HFFc6 (cell line): ENCODE measurements at places on chromosomes 1 and 21. TPM values are rescaled to one million over a fixed set of nuclear protein-coding genes. Genes with fewer than 3 reads are reported as not detected.

The MTARC2 gene
- total RNA-seq, result 2.9 to 6.0 TPM (median 3.2 TPM) in 3 replicates

DNA sequence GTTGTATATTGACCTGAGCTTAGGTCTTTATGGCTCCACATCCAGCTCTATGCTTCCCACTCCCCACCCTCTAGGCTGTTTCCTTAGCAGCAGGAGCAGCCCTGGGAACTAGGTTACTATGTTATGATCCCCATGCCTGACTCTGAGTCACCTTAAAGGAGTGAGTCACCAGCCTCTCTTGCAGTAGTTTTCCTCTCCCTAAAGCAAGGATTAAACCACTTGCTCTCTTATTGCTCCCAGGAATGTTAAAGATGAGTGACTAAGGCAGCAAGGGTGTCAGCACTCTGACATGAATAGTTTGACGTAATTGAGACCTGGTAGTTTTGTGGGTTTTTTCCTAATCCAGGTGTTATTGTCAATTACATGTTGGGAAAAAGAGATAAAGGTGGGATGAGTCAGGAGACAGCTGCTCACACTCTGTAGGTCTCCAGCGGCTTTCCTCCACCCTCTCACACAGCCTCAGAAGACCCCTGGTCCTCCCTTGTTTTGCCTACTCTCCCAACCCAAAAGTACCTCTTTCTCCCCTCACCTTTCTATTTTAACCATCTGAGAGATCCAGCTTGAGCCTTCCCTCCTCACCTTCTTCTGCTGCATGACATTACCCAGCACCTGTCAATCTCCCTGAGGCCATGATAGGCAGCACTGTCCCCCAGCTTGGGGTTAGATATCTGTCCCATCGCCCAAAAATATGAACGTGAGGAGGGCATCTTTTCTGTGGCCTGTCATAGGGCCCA is 369.1 kb upstream of the VAMP3 start:
- H3K4me3 ChIP-seq, result no peak overlapping the region
- DNase-seq, result peak; percentile 99
- peak overlapping the region; percentile 96 for H3K27ac ChIP-seq
- H3K36me3 ChIP-seq, result peaks cover 21% of the 10 kb centered on the region
- peaks cover 3% of the 10 kb centered on the region; the same call in 1 of the 2 replicates for H3K27me3 ChIP-seq
- peaks cover 18% of the 10 kb centered on the region for H3K4me1 ChIP-seq

GRCh38 chr1:200666309-200666708 is 3.4 kb downstream of the DDX59 start:
- H3K27ac ChIP-seq, result no peak overlapping the region
- no peaks in the 10 kb centered on the region for H3K27me3 ChIP-seq
- peaks cover 31% of the 10 kb centered on the region for H3K4me1 ChIP-seq
- no peak for DNase-seq

- H3K27me3 ChIP-seq, result peaks cover 3% of the 10 kb centered on the region; the same call in 1 of the 2 replicates
- no peak overlapping the region for H3K27ac ChIP-seq
- no peaks in the 10 kb centered on the region for H3K36me3 ChIP-seq
- DNase-seq, result no peak
Measured at GRCh38 chr1:150521196-150521968, 5.8 kb downstream of the FALEC start.

DNA sequence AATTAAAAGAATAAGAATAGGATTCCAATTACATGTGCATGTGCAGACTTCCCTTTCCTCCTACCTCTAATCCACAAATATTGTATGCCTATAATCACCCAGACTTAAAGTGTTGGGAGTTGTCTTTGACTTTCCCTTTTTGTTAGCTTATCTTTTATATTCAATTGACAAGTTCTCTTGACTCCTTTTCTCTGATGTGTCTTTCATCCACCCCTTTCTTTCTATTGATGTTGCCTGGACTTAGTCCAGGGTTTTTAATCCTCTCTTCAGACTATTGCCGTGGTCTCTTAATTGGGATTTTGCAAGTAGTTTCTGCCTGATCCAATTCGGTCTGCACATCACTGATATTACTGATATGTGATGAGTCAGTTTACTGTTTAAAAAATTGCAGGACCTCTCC is 170.9 kb downstream of the LHX8 start:
- H3K4me3 ChIP-seq, result no peak overlapping the region
- H3K27ac ChIP-seq, result no peak overlapping the region
- no peaks in the 10 kb centered on the region for H3K36me3 ChIP-seq
- no peaks in the 10 kb centered on the region for H3K27me3 ChIP-seq

GRCh38 chr1:29671446-29672356 is 435.4 kb downstream of the PTPRU start:
- no peaks in the 10 kb centered on the region for H3K4me1 ChIP-seq
- H3K27ac ChIP-seq, result no peak overlapping the region
- no peaks in the 10 kb centered on the region for H3K36me3 ChIP-seq
- no peak overlapping the region for H3K4me3 ChIP-seq
- DNase-seq, result no peak

DNA sequence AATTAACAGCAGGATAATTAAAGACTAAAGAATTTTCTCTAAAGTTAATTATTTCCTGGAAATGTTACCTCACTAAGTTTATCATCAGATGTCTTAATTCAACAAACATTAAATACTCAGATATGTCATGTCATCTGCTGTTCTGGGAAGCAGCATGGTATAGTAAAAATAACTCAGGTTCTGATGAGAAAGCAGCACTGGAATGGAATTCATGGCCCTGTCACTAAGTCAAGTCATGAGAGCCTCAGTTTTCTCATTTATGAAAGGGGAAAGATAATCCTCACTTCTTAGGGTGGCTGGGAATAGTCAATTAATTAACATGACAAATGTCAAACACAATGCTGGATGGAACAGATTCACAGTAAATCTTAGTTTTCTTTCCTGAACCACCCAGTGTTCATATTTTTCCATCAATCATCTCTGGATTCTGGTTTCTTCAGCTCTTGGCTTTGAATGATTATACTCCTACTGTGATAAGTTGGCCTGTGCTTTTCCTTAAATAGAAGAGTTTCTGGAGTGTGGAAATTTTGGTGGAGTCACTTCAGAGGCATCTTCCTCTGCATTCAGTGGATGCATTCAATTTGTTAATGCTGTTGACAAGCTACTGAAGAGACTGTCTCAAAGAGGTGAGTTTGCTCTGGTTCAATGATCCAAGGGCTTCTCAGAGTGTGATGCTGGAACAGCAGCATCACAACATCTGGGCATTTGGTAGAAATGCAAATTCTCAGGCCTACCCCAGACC is 319.4 kb downstream of the KCNH1 start:
- no peak for DNase-seq
- peaks cover 1% of the 10 kb centered on the region; the same call in 1 of the 2 replicates for H3K27me3 ChIP-seq
- no peaks in the 10 kb centered on the region for H3K36me3 ChIP-seq
- H3K4me3 ChIP-seq, result no peak overlapping the region
- no peak overlapping the region for H3K27ac ChIP-seq
- H3K4me1 ChIP-seq, result peaks cover 18% of the 10 kb centered on the region

GRCh38 chr1:58156124-58156468 is 390.4 kb downstream of the OMA1 start:
- H3K27me3 ChIP-seq, result peaks cover 1% of the 10 kb centered on the region
- DNase-seq, result no peak
- H3K4me1 ChIP-seq, result no peaks in the 10 kb centered on the region

GRCh38 chr1:100542285-100542684 is 4.3 kb downstream of the GPR88 start:
- no peak overlapping the region for H3K27ac ChIP-seq
- no peaks in the 10 kb centered on the region for H3K36me3 ChIP-seq
- H3K27me3 ChIP-seq, result peaks cover 48% of the 10 kb centered on the region
- no peak for DNase-seq
- H3K4me1 ChIP-seq, result no peaks in the 10 kb centered on the region

The ARHGEF16 gene
- 0.10 TPM in 1 of 3 replicates, not detected in the others for total RNA-seq

DNA sequence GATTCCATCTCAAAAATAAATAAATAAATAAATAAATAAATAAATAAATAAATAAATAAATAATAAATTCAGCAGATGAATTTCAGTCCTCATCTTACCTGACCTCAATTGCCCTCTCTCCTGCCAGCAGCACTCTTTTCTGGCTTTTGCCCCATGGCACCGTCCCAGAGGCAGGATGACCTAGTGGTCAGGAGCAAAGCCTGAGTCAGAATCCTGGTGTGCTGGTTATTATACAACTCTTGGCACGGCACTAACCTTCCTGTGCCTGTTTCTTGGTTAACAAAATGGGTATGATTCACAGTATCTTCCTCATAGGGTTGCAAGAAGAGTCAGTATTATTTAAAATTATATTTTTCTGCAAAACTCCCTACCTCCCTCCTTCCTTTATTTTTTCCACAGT is 43.0 kb downstream of the NKAIN1 start:
- DNase-seq, result peak; percentile 44
- H3K27ac ChIP-seq, result no peak overlapping the region
- no peak overlapping the region for H3K4me3 ChIP-seq

GRCh38 chr1:99264201-99265021 is at the start of gene PLPPR4:
PLPPR4 (plus strand) TSS chr1:99264492; CDS start chr1:99264594, 102 bp downstream.
- peak; percentile 20 for DNase-seq
- no peaks in the 10 kb centered on the region for H3K36me3 ChIP-seq
- H3K27me3 ChIP-seq, result peaks cover 4% of the 10 kb centered on the region
- H3K4me3 ChIP-seq, result peak within 1 kb of the TSS; percentile 81
- no peak within 1 kb of the TSS; the same call in 1 of the 2 replicates for H3K27ac ChIP-seq

- no peaks in the 10 kb centered on the region for H3K36me3 ChIP-seq
- H3K4me1 ChIP-seq, result peaks cover 5% of the 10 kb centered on the region
- DNase-seq, result no peak
- H3K4me3 ChIP-seq, result no peak overlapping the region
- H3K27ac ChIP-seq, result no peak overlapping the region
Measured at GRCh38 chr1:36502616-36503015, 19.9 kb upstream of the CSF3R start.

- no peak for DNase-seq
- peaks cover 1% of the 10 kb centered on the region; the same call in 1 of the 2 replicates for H3K27me3 ChIP-seq
- peaks cover 37% of the 10 kb centered on the region for H3K4me1 ChIP-seq
- H3K36me3 ChIP-seq, result peaks cover 9% of the 10 kb centered on the region
Measured at GRCh38 chr1:236066054-236066453, 1.2 kb upstream of the NID1 start.

The ARMH1 gene
- total RNA-seq, result 0.37 TPM in 1 of 3 replicates, not detected in the others

The C1QTNF12 gene
- total RNA-seq, result 0.61 to 1.6 TPM (median 1.2 TPM) in 3 replicates

The NBPF4 gene
- not detected in 3 replicates for total RNA-seq

The IFI16 gene
- total RNA-seq, result 56.7 and 70.7 TPM in 2 replicates

DNA sequence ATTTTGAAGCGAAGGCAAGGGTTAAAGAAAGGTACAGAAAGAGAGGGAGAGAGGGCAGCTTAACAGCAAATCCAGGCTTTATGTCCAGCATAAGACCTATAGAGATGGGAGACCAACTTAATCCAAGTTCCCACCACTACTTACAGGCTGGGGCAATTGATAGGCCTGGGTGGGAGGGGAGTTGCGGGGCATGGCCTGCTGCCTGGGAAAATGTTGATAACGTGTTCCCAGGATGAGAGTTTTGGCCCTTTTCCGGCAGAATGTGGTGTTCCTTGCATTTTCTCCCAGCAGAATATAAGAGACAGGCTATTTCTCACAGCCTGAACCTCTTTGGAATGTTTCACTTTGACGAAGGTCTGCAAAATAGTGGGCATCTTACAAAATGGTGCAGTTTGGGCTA is 34.9 kb upstream of the PLA2G5 start:
- H3K4me1 ChIP-seq, result no peaks in the 10 kb centered on the region
- no peak overlapping the region for H3K27ac ChIP-seq
- peaks cover 28% of the 10 kb centered on the region for H3K27me3 ChIP-seq
- H3K4me3 ChIP-seq, result no peak overlapping the region
- no peak for DNase-seq

DNA sequence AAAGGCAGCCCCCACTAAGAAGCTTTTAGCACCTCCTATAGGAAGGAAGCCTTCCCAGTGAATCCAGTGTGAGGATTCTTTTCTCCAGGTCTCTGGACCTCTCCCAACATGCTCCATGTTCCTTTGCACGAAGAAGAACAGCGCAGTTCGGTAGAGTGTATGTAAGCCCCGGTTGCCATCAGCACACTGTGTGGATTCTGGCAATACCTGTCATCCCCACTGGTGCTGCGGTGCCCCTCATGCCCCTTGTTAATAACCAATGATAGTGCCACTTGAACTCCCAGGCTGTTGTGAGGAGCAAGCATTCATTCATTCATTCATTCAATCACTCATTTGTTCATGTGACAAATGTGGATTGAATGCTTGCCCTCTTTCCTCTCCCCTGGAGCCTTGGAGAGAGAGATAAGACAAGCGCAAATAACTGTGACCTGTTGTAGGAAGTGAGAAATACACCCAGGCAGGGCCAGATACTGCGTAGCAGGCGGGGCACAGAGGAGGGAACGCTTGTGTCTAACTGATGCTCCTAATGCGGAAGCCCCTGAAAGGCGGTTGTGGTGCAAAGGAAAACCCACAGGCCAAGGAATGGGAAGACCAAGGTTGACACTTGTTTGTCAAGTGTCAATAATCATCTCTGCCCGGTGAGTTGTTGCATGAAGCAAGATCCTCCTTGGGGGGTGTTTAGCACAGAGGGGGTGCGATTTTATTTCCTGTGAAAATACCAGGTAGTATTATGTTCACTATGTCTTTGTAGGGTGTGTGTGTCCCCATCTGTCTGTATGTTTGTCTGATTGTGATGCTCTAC is 9.8 kb downstream of the LGR6 start:
- H3K4me1 ChIP-seq, result peaks cover 6% of the 10 kb centered on the region; the same call in 1 of the 2 replicates
- H3K4me3 ChIP-seq, result no peak overlapping the region
- no peak for DNase-seq
- peaks cover 22% of the 10 kb centered on the region for H3K27me3 ChIP-seq
- no peak overlapping the region for H3K27ac ChIP-seq

- peaks cover 34% of the 10 kb centered on the region for H3K4me1 ChIP-seq
- H3K27me3 ChIP-seq, result peaks cover 2% of the 10 kb centered on the region; the same call in 1 of the 2 replicates
Measured at GRCh38 chr21:36478207-36478701, 1.7 kb downstream of the CLDN14 start.

DNA sequence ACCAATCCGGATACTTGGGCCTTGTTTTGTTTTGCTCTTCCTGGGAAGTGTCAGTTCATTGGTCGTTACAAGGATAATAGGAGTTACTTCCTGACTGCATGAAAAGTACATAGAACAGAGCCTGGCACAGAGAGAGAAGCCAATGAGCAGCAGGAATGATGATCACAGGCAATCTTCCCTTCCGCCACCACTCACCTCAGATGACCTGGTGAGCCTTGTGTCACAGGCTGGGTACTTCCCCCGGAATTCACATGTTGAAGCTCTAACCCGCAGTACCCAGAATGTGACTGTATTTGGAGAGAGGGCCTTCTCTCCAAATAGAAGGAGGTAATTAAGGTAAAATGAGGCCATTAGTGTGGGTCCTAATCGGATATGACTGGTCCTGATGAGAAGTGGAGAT is 18.8 kb upstream of the GPR137B start:
- H3K27ac ChIP-seq, result no peak overlapping the region
- H3K4me1 ChIP-seq, result no peaks in the 10 kb centered on the region; the same call in 1 of the 2 replicates
- no peak for DNase-seq
- H3K27me3 ChIP-seq, result peaks cover 30% of the 10 kb centered on the region

DNA sequence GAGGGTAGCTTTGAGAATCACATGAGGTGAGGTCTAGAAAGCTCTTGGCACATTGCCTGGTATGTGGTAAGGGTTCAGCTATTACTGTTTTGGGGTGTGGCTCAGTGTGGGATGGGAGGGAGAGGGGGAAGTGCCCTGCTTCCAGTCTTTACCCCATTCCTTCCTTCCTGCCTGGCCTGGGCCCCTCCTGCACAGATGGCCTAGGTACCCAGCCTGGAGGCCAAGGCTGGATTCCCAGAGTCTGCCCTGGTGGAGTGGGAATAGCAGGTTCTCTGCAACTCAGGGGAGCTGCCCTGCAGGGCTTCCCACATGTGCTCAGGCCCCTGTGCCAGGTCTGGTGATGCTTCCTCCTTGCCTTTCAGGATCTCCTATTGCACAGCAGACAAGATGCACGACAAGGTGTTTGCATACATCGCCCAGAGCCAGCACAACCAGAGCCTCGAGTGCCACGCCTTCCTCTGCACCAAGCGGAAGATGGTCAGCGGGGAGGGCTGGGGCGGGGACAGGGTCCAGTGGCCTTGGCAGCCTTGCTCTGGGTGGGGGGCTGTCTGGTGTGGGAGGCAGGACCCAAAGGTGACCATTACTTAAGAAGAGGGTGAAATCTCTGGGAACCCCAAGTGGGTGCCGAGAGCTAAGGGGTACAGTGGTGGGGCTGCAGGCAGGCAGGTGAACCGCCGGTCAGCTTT is 13.5 kb downstream of the LDLRAP1 start:
- H3K27me3 ChIP-seq, result no peaks in the 10 kb centered on the region; the same call in 1 of the 2 replicates
- DNase-seq, result peak; percentile 30
- peaks cover 7% of the 10 kb centered on the region for H3K4me1 ChIP-seq

The CNTN2 gene
- total RNA-seq, result not detected in 3 replicates
